ENCODE measurements at places on chromosomes 2 and 18.

GRCh38 chr2:155692856-155693255 lies 639.7 kb downstream of the NR4A2 start:
- H3K27me3 ChIP-seq = no peaks in the 10 kb centered on the region
- no peak overlapping the region for H3K4me3 ChIP-seq
- no peak for DNase-seq

DNA sequence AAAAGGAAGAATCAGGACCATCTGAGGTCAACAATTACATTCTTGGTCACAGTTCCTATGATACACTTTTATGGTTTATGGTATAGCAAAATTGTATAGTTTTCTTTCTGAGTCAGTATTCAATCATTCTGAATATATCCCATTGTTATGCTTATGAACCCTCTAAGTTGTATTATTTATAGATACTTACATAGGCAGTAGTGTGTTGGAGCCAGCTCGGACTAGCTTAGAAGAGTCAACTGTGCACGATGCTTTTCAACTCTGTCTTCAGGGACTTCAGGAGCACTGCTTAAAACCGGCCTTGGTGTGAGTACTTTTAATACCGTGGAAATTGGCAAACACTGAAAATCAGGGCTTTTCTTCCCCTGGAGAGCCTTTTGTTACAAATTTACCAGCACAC lies 215.7 kb downstream of the IKZF2 start:
- H3K4me1 ChIP-seq = peaks cover 19% of the 10 kb centered on the region
- no peak overlapping the region for H3K4me3 ChIP-seq
- H3K27me3 ChIP-seq = no peaks in the 10 kb centered on the region
- DNase-seq = no peak

- H3K27ac ChIP-seq = peak overlapping the region; percentile 96
- H3K36me3 ChIP-seq = peaks cover 7% of the 10 kb centered on the region
- peak overlapping the region; percentile 88 for H3K4me3 ChIP-seq
- H3K27me3 ChIP-seq = no peaks in the 10 kb centered on the region
Observed at GRCh38 chr2:86624267-86624547, 542 bp upstream of the RNF103 start.

GRCh38 chr2:162267496-162267895 lies 24.3 kb upstream of the FAP start:
- no peaks in the 10 kb centered on the region for H3K27me3 ChIP-seq
- DNase-seq = no peak
- H3K27ac ChIP-seq = no peak overlapping the region
- no peak overlapping the region for H3K4me3 ChIP-seq

DNA sequence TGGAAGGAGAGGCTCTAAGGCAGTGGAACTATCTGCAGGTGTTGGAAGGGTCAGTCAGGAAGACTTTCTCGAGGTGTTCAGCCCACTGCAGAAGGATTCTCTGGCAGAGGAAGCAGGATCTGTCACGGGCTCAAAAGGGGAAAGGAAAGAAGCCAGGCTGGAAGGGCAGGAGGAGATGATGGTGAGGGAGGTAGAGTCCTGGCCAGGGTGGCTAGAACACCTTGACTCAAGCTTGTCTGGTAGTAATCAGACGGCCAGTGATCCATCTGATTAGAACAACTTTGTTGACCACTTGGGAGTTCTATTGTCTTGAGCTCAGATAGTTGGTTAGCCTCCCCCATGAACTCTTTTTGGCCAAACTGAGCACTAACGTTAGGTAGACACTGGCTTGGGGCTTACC lies 9.7 kb upstream of the ATOH8 start:
- H3K27ac ChIP-seq = peak overlapping the region; percentile 95
- DNase-seq = no peak
- no peaks in the 10 kb centered on the region for H3K27me3 ChIP-seq
- peaks cover 51% of the 10 kb centered on the region for H3K4me1 ChIP-seq
- H3K36me3 ChIP-seq = no peaks in the 10 kb centered on the region

- H3K27ac ChIP-seq = no peak overlapping the region
- no peaks in the 10 kb centered on the region for H3K4me1 ChIP-seq
- no peak overlapping the region for H3K4me3 ChIP-seq
Observed at GRCh38 chr2:145760781-145761649, 1241.1 kb upstream of the ZEB2 start.

GRCh38 chr2:85355073-85355410 lies 473 bp downstream of the ELMOD3 start:
- H3K36me3 ChIP-seq = 0 out of 2 replicates have a peak, but pooled peaks cover 6% of the 10 kb centered on the region
- H3K27ac ChIP-seq = peak overlapping the region; percentile 49
- H3K4me1 ChIP-seq = peaks cover 3% of the 10 kb centered on the region
- no peak for DNase-seq

DNA sequence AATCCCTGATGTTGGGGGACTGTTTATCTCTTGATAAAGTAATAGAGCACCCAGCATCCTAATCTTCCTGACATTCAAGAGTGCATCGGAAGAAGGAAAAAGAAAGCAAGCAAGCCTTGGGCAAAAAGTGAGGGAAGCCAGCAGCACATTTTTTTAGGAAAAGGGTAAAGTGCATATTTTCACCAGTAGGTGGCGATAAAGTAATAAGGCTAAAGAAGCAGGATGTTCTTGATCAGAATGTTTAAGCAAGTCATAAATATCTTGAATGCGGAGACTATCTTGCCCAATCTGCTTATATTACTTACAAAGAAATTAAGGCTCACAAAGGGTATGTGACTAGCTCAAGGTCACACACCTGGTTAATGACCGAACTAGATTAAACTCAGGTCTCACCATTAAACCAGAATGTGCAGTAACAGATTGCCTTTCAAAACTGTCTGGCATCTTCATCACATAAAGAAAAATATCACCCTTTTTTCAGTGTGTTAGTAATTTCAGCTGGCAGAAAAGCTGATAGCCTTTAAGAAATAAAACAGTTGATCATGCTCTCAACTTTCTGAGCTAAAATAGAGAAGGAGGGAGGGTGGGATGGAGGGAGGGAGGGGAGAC lies 83.8 kb downstream of the VIT start:
- H3K4me3 ChIP-seq = no peak overlapping the region
- no peaks in the 10 kb centered on the region for H3K4me1 ChIP-seq
- no peak for DNase-seq

GRCh38 chr18:3665204-3665603 lies 215.2 kb downstream of the TGIF1 start:
- DNase-seq = no peak
- peak overlapping the region; percentile 15 for H3K4me3 ChIP-seq
- H3K4me1 ChIP-seq = peaks cover 19% of the 10 kb centered on the region

GRCh38 chr2:149799013-149799705 lies 211.6 kb upstream of the MMADHC start:
- no peak overlapping the region for H3K4me3 ChIP-seq
- no peak overlapping the region for H3K27ac ChIP-seq
- no peaks in the 10 kb centered on the region for H3K36me3 ChIP-seq
- H3K4me1 ChIP-seq = no peaks in the 10 kb centered on the region

- no peak for DNase-seq
- H3K4me1 ChIP-seq = no peaks in the 10 kb centered on the region
- H3K4me3 ChIP-seq = no peak overlapping the region
- H3K27me3 ChIP-seq = no peaks in the 10 kb centered on the region
- no peaks in the 10 kb centered on the region for H3K36me3 ChIP-seq
Observed at GRCh38 chr18:49032189-49032584, 81.4 kb upstream of the SMAD7 start.

GRCh38 chr2:226273440-226273839 lies 526.2 kb downstream of the IRS1 start:
- H3K27ac ChIP-seq = no peak overlapping the region
- DNase-seq = no peak
- H3K4me3 ChIP-seq = no peak overlapping the region
- no peaks in the 10 kb centered on the region for H3K4me1 ChIP-seq
- no peaks in the 10 kb centered on the region for H3K36me3 ChIP-seq

DNA sequence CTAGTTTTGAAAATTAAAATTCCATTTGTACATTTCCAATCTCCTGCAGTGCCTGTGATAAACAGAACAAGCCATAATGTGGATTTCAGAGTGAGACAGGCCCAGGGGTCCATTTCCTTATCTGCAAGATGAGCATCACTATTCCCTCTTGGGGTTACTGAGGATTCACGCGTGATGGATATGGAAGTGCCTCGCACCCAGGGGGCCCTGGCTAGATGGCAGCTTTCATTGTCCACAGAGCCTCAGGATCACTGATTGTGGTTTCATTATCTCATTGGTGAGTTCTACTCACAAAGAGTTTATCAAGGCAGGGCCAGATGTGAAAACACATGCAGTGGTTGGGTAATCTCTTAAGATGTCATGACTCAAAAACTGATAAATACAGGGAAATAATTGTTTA lies 11.6 kb downstream of the CNGA3 start:
- no peaks in the 10 kb centered on the region for H3K27me3 ChIP-seq
- H3K27ac ChIP-seq = no peak overlapping the region
- H3K36me3 ChIP-seq = no peaks in the 10 kb centered on the region
- no peaks in the 10 kb centered on the region for H3K4me1 ChIP-seq

- H3K27ac ChIP-seq = no peak overlapping the region
- H3K4me3 ChIP-seq = no peak overlapping the region
- no peaks in the 10 kb centered on the region for H3K27me3 ChIP-seq
- no peaks in the 10 kb centered on the region for H3K36me3 ChIP-seq
Observed at GRCh38 chr2:25204190-25204838, 35.9 kb upstream of the POMC start.

DNA sequence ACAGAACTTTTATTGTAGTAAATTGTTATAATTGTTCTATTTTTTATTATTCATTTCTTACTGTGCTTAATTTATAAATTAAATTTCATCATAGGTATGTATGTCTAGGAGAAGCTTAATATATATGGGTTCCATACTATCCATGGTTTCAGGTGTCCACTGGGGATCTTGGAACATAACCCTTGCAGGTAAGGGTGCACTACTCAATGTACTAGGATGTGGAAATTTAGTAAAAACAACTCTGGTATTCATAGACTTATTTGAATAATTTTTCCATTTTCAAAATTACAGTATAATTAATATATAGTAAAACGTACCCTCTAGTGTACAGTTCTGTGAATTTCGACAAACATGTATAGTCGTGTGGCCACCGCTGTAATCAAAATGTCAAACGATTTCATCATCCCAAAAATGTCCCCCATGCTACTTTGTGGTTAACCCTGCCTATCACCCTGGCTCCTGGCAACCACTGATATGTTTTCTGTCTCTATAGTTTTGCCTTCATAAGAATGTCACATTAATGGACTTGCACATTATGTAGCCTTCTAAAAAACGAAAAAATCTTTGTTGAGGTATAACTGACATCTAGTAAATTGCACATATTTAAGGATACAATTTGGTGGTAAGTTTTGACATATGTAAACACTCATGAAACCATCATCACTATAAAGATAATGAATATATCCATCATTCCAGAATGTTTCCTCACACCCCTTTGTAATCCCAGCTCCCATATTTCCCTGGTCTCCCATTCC lies 45.7 kb downstream of the ARL5A start:
- peaks cover 21% of the 10 kb centered on the region for H3K4me1 ChIP-seq
- no peaks in the 10 kb centered on the region for H3K27me3 ChIP-seq
- no peak overlapping the region for H3K4me3 ChIP-seq
- no peak for DNase-seq

- H3K27me3 ChIP-seq = no peaks in the 10 kb centered on the region
- no peak overlapping the region for H3K27ac ChIP-seq
- no peaks in the 10 kb centered on the region for H3K36me3 ChIP-seq
- H3K4me1 ChIP-seq = peaks cover 5% of the 10 kb centered on the region
- peak overlapping the region; percentile 86 for H3K4me3 ChIP-seq
Observed at GRCh38 chr2:64525317-64525613, 1.1 kb downstream of the AFTPH start.

DNA sequence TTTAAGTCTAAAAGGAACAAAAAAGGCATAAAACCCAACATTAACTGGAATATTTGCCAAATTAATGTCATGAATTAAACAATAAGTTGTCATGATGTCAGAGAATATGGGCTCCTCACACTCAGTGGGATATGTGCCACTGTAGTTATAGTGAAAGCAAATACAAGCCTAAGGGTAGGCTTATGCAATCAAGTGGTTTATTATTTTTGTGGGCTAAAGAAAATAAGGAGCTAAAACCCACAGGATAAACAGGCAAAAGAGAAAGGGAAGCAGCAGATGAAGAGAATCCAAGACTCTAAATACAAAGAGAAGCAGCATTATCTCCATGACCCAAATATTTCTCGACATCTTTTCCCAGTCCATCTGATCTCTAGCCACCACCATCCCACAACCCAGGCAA lies 17.5 kb downstream of the YWHAQ start:
- no peaks in the 10 kb centered on the region for H3K27me3 ChIP-seq
- peak; percentile 65 for DNase-seq
- H3K27ac ChIP-seq = no peak overlapping the region
- H3K36me3 ChIP-seq = peaks cover 38% of the 10 kb centered on the region
- H3K4me3 ChIP-seq = no peak overlapping the region

DNA sequence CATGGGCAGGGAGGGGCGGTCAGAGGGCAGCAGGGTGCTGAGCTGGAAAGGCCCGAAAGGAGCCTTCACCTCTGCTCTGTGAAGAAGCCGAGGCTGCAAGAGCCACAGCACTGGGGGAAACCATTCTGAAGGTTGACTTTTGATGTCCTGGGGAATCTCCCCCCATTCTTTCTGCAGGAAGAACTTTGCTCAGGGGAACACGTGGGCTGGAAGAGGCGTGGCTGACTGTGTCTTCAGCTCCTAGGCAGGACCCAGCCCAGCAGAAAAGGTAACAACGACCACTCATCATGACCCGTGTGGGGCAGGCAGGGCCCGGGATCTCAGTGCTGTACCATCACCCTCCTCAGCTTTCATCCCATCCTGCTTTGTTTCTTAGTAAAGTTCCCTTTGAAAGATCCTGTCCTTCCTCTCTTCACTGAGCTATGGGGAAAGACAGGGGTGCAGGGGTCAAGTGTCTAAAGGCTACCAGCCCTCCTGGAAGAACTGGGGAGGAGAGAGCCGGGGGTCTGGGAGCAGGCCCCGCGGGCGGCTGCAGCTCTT lies 312.7 kb downstream of the CELF4 start:
- H3K4me3 ChIP-seq = no peak overlapping the region
- no peaks in the 10 kb centered on the region for H3K4me1 ChIP-seq
- DNase-seq = no peak
- H3K27ac ChIP-seq = no peak overlapping the region
- no peaks in the 10 kb centered on the region for H3K27me3 ChIP-seq

DNA sequence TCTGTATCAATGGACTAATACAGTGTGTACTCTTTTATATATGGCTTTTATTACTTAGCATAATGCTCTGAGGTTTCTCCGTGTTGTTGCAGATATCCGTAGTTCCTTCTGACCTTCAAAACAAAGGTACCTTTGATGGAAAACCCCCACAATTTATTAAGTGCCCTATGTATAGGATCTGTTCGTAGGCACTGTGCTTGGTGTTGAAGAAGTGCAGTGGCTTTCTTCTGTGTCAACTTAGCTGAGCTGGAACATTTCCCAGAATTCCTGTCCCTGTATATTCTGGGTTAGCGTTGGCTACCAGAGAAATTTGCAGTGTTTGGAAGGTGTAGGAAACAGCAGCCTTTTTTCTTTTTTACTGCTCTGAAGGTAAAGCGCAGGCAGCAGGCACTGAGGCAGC lies 56.3 kb upstream of the MSH2 start:
- DNase-seq = no peak
- H3K4me1 ChIP-seq = peaks cover 13% of the 10 kb centered on the region
- H3K27ac ChIP-seq = no peak overlapping the region
- no peaks in the 10 kb centered on the region for H3K27me3 ChIP-seq
- no peak overlapping the region for H3K4me3 ChIP-seq
- no peaks in the 10 kb centered on the region for H3K36me3 ChIP-seq

GRCh38 chr2:215532844-215533243 lies 97.0 kb upstream of the FN1 start:
- DNase-seq = no peak
- no peak overlapping the region for H3K4me3 ChIP-seq
- peaks cover 20% of the 10 kb centered on the region for H3K4me1 ChIP-seq
- H3K36me3 ChIP-seq = no peaks in the 10 kb centered on the region

Measured in SJCRH30 (cell line).